A549 treated with AZD2906 at 1 μM for 4 hours (cell line): ENCODE measurements at places on chromosomes 4 and X. TPM values are rescaled to one million over a fixed set of nuclear protein-coding genes. Genes with fewer than 3 reads are reported as not detected.

Gene LPAR4
- not detected in 5 replicates for total RNA-seq

Gene SPANXA1
- total RNA-seq: 0.17 to 0.24 TPM in 2 of 5 replicates, not detected in the others

Gene CD99
- total RNA-seq: 324 to 354 TPM (median 345 TPM) in 5 replicates

Gene BEX1
- total RNA-seq: not detected in 5 replicates

Gene TENM3
- total RNA-seq: 0.86 to 1.8 TPM (median 1.6 TPM) in 5 replicates

Gene SEC24D
- total RNA-seq: 12.7 to 17.7 TPM (median 15.6 TPM) in 5 replicates

Gene GPR82
- total RNA-seq: not detected in 5 replicates

Gene FAM193A
- total RNA-seq: 8.2 to 9.3 TPM (median 8.4 TPM) in 5 replicates

Gene TCEANC
- 0.55 to 0.80 TPM (median 0.70 TPM) in 5 replicates for total RNA-seq

Gene APELA
- total RNA-seq: not detected in 5 replicates

Gene TFE3
- total RNA-seq: 42.9 to 49.5 TPM (median 48.8 TPM) in 5 replicates

Gene SSX2B
- not detected in 5 replicates for total RNA-seq

Gene LRIT3
- 0.02 to 0.06 TPM (median 0.02 TPM) in 4 of 5 replicates, not detected in the other for total RNA-seq

Gene TSPAN7
- 2.0 to 3.0 TPM (median 2.7 TPM) in 5 replicates for total RNA-seq

Gene TAF7L
- total RNA-seq: 0.08 to 0.23 TPM (median 0.10 TPM) in 5 replicates

Gene NDUFB11
- total RNA-seq: 136 to 184 TPM (median 169 TPM) in 5 replicates

Gene MXRA5
- not detected in 5 replicates for total RNA-seq

Gene MND1
- total RNA-seq: 11.6 to 16.9 TPM (median 13.3 TPM) in 5 replicates

Gene AFP
- 1.6 to 5.0 TPM (median 2.0 TPM) in 5 replicates for total RNA-seq

Gene TAB3
- 7.7 to 10.6 TPM (median 9.1 TPM) in 5 replicates for total RNA-seq

Gene ZNF518B
- 2.3 to 3.9 TPM (median 2.8 TPM) in 5 replicates for total RNA-seq
